ENCODE measurements at places on chromosomes 13 and 19. TPM values are rescaled to one million over a fixed set of nuclear protein-coding genes. Genes with fewer than 3 reads are reported as not detected.

DNA sequence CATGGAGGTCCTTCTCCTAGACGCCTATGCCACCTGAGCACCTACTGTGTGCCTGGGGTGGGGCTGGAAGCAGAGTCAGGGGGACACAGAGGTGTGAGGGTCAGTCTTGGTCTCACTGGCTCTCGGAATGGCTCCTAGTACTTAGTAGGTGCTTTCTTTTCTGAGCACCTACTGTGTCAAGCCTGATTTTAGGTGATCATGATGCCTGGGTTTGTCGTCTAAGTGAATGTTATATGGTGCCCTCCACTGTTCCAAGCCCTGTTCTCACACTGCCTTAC lies 20.0 kb downstream of the MYH14 start:
- no peak for DNase-seq

The ZNF560 gene
- 0.34 TPM for total RNA-seq

The USPL1 gene
- 25.8 TPM for total RNA-seq

The RDH8 gene
- total RNA-seq = not detected

Measured in activated naive CD8-positive, alpha-beta T cell treated with anti-CD3 and anti-CD28 coated beads, Interleukin-2, amount 10 ng/mL, durations not matched to agents 7 days and 5 days (primary cell).